ENCODE measurements at places on chromosomes 12 and 14.

DNA sequence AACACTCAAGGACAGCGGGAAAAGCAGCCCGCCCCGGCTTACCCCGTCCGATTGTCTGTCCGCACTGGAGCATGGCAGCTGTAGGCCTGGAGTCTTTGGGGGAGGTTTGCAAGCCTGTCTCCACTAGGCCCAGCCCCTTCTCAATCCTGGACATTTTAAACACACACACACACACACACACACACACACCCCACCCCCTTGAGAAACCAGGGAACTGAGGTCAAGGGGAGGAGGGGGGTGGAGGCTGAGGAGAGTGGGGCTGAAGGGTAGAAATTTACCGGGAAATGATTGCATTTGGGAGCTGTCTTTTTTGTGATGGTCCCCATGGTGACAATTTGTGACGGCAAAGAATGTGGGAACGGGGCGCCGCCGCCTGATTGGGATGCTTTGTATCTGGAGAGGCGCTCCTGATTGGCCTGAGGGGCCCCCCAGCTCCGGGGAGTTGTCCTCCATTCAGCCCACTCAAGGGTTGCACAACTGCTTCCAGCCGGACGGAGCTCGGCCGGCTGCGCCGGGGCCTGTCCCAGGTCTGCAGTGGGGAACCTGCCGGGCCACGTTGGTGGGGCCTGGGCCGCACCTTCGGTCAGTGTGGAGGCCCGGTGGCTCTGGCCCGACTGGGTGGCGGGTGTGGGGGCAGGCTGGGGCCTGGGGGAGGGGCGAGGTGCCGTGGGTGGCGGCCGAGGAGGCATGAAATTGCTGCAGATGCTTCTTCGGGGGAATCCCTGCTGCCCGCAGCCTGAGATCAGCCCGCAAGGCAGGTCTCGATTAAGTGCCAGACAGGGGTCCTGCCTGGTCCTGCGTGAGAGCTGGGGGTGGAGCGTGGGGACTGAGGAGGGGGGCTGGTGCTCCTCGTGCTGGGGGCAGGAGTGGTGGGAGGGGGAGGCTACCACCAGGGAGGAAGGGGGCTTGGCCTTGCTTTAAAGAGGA, at the start of gene FAM181A:
Gene FAM181A, plus strand, starts transcription at position 472 of the 927 bp plus-strand sequence. CDS start 942 bp downstream, outside the sequence.
- no peak for DNase-seq

- DNase-seq = no peak
Measured at GRCh38 chr12:120711411-120711810, 1.2 kb downstream of the UNC119B start.

DNA sequence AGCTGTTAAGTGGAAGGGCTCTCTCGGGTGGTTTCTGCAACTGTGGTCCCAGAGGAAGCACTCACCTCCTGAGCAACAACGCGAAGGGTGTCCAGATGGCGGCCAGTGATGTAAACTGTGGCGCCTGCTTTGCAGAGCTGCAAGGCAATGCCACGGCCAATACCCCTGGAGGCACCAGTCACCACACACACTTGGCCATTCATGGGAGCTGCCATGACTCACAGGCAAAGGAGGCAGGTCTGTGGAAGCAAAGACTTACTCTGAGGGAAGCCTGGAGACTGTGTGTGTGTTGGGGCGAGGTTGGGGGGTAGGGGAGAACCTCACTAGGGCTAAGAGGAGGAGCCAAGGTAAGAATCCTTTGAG, 707 bp downstream of the DHRS1 start:
- peak; percentile 36 for DNase-seq

DNA sequence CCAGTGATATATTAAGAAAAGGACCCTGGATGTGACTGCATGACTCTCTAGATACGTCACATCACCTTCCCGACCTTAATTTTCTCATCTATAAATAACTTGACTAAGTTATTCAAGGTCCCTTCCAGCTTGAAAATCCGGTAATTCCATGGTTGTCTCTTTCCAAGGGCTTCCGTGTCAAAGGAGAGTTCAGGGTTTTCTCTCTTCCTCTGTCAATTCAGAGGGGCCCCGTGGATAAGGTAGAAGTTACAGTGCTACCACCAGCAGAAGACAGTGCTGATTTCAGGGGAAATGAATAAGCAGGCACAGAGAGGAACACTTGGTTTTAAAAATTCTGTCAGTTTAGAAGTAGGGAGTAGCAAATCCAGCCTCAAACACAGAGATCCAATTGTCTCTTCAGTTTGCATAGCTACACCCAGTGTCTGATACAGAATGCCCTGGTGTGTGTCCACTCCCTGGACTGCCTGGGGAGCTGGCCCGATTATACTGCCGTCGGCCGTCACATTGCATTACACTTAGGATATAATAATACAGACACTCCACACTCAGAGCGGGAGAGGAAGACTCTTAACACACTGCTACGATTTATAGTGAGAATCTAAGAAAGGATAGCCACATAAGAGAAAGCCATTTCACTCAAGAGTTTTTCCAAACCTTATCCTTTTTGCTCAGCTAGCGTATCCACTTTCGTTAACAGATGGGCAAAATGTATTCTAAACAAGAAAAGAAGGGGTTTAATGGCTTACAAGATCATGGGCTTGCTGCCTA, 54.7 kb upstream of the GTF2A1 start:
- DNase-seq = no peak
